ENCODE measurements at places on chromosomes 7 and 10.

GRCh38 chr10:90435296-90435695 is 422.5 kb downstream of the HTR7 start:
- no peaks in the 10 kb centered on the region for H3K36me3 ChIP-seq
- H3K27ac ChIP-seq, result no peak overlapping the region
- H3K27me3 ChIP-seq, result no peaks in the 10 kb centered on the region
- DNase-seq, result no peak
- no peak overlapping the region for H3K4me3 ChIP-seq
- no peaks in the 10 kb centered on the region for H3K4me1 ChIP-seq

- DNase-seq, result peak; percentile 35
- peaks cover 6% of the 10 kb centered on the region for H3K36me3 ChIP-seq
- H3K4me1 ChIP-seq, result no peaks in the 10 kb centered on the region
- H3K27ac ChIP-seq, result peak overlapping the region; percentile 86
- H3K27me3 ChIP-seq, result no peaks in the 10 kb centered on the region
Observed at GRCh38 chr10:29658984-29659965, 24.5 kb upstream of the SVIL start.

DNA sequence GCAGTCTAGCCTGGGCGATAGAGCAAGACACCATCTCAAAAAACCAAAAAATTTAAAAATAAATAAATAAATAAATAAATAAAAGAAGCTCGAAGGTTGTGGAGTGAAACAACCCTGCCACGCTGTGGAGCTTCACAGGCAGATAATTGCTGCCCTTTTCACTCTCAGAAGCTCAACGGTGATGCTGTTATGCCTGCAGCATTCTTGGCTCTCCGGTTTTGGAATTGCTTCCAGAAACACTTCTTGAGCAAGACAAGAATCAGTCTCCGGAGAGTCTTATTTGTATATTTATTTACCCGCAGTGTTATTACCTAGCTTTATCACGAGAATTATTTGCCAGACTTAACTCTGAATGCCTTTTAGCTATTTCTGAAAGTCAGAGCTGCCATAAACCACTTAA is 40.5 kb upstream of the UBE2H start:
- no peaks in the 10 kb centered on the region for H3K36me3 ChIP-seq
- no peak overlapping the region for H3K4me3 ChIP-seq
- no peaks in the 10 kb centered on the region for H3K4me1 ChIP-seq
- no peak for DNase-seq
- H3K27ac ChIP-seq, result no peak overlapping the region

DNA sequence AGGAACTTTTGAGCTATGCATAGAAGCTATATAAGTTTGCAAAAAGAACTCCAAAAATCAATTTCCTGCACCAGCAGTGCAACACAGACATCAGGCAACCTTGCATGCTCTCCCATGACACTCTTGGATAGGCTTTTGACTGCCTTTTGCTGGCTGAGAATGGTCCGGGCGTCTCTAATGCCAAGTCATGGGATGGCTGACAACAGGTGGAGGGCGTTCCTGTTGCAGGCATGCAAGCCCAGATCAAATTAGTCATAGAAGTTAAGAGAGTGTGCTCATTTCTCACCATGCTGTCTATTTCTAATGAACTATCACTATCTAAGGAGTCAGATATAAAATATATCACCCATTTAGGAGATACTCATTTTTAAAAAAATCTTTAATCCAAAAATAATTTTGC is 8.4 kb downstream of the PLCE1 start:
- peaks cover 17% of the 10 kb centered on the region for H3K4me1 ChIP-seq
- no peaks in the 10 kb centered on the region for H3K36me3 ChIP-seq
- no peak overlapping the region for H3K27ac ChIP-seq
- no peak overlapping the region for H3K4me3 ChIP-seq

- H3K36me3 ChIP-seq, result no peaks in the 10 kb centered on the region
- H3K4me1 ChIP-seq, result peaks cover 7% of the 10 kb centered on the region
- no peak for DNase-seq
- no peaks in the 10 kb centered on the region for H3K27me3 ChIP-seq
- H3K4me3 ChIP-seq, result no peak overlapping the region
Observed at GRCh38 chr10:97715259-97715874, 1.8 kb downstream of the MARVELD1 start.

Measured in lung (tissue), 17 donors.